WTC11 (cell line): ENCODE measurements at places on chromosomes 5 and 9. TPM values are rescaled to one million over a fixed set of nuclear protein-coding genes. Genes with fewer than 3 reads are reported as not detected.

- no peak for DNase-seq
Measured at GRCh38 chr9:105683688-105684275, 10.6 kb upstream of the TMEM38B start.

The BHMT2 gene
- total RNA-seq = 0.11 to 0.27 TPM in 2 of 3 replicates, not detected in the other

The EFNA5 gene
- 17.4 to 23.6 TPM (median 23.2 TPM) in 3 replicates for total RNA-seq

- DNase-seq = no peak
Measured at GRCh38 chr9:16153221-16153620, 600.4 kb downstream of the CCDC171 start.

GRCh38 chr9:18799428-18799827, 233.6 kb downstream of the SAXO1 start:
- no peak for DNase-seq

- DNase-seq = no peak
Measured at GRCh38 chr5:143105216-143105905, 298.1 kb downstream of the NR3C1 start.

The RALGPS1 gene
- 26.1 to 28.5 TPM (median 27.4 TPM) in 3 replicates for total RNA-seq
